ENCODE measurements at places on chromosomes 2 and 18.

DNA sequence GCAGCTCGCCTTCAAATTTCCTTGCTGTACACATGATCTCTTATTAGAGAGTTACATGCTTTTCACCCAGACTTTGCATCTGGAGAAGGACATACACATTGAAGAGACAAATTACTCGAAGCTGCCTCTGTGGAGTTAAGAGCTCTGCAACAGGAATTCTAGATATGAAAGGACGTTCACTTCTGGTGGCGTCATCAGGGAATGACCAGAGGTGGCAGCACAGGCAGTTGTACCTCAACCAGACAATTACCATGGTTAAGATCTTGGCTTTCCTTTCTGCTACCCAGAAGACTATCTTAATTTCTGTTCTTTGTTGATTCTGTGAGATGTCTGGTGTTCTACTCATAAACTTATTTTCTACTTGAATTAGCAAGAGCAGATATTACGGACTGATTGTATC, 39.1 kb upstream of the MC4R start:
- DNase-seq = peak; percentile 70

DNA sequence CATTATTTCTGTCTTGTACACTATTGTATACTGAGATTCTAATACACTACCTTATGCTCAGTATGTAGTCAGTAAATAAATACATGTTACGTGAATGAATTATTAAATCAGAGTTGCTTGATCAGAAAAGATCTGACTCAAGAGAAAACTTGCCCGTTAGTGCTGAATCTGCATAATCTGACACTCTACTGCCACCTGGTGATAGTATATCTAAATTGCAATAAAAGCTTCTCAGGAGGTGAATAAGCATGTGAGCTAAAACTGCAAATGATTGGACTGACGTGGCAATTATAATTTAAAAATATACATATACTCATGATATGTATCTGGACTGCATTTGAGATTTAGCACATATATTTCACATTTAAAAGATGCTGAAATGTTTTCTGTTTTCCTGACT, 70.4 kb downstream of the KIAA1328 start:
- peak; percentile 68 for DNase-seq

GRCh38 chr2:222525811-222526210, 101.5 kb downstream of the SGPP2 start:
- no peak for DNase-seq

- no peak for DNase-seq
These were observed 13.0 kb downstream of the CXCR4 start for GRCh38 chr2:136104977-136105376.

DNA sequence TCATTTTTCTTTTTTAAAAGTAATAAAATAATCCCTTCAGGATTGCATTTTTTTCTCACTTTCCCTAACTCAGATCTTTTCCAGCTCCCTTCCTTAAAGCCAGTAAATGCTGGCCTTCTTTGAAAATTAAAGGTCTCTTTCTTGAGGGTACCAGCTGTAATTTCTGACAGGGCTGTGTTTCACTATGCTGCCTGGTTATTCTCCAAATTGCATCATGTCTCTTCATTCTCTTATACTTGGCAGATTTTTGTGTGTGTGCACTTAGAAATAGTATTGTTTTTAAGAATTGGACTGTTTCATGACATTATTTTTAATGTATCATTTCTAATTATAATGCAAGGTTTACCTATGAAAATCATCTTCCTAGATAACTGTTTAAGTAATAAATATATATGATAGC, 72.0 kb upstream of the EPB41L5 start:
- DNase-seq = no peak

DNA sequence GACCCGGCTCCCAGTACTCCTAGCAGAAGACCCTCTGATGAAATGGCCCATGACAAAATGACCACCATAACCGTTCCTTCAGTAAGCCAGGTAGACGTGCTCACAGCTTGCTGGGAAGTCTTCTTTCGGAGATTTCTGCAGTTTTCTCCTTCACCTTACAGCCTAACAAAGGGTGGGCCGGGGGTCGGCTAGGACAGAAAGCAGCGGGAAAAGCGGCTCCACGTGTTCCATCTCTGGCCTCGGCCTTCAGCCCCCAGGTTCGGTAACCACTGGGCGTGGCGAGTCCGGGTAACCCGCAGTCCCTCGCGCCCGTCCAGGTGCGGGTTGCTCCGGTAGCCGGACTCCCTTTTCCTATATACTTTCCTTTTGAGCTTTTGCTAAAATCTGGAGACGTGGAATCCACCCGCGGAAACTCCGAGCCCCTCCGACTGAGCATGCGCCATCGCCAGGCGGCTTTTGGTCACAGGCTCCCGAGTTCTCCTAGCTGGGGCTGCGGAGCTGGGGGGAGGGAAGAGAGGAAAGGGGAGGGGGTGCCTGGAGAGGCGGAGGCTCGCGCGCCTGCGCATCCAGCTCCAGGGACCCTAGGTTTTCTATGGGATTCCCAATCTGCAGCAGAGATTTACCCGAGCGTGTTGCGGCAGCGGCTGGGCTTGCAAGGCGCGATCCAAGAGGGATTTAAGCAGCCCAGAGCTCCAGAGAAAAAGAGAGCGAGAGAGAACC, at the start of gene VSNL1:
Gene VSNL1, plus strand, starts transcription at position 604 of the 720 bp plus-strand sequence. CDS start 51,379 bp downstream, outside the sequence.
- peak; percentile 94 for DNase-seq

GRCh38 chr2:100643906-100644501, 81.2 kb downstream of the PDCL3 start:
- DNase-seq = no peak

- DNase-seq = no peak
These were observed 169.4 kb downstream of the NEDD4L start for GRCh38 chr18:58213440-58213839.

DNA sequence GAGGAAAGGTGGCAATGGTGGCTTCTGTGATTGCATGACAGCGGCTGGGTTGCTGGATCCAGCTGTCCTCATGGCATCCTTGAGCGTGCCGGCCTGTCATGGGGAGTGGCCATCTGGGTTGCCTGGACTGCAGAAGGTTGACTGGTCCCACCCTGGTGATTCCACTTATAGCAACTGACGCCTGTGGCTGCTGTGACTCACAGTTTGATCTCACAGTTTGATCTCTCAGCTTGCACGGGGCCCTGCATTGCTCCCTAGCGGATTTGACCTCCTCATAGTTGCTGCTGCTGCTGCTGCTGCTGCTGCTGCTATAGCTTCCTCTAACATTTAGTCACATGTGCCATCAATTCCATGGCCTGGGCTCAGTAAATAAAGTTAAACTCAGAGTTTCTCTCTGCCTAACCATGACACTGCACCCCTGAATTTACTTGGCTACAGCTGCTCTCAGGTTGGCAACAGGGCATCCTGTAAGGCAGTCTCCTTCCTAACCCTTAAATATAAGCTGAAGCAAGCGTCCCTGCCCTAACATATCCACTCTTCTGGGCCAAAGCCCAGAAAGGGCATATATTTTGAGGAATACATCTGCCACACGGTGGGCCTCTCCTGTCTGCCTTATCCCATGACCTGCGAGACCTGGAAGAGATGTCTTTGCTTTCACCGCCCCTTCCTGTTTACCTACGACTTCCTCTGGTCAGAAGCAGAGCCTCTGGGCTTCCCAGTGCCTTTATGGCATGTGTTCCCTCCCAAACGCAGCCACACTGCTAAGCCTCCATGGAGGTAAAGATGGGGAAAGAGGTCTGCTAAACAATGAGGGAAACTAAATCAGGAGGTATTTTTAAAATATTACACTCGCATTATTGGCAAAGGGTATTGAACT, 37.8 kb upstream of the CCDC150 start:
- DNase-seq = no peak

DNA sequence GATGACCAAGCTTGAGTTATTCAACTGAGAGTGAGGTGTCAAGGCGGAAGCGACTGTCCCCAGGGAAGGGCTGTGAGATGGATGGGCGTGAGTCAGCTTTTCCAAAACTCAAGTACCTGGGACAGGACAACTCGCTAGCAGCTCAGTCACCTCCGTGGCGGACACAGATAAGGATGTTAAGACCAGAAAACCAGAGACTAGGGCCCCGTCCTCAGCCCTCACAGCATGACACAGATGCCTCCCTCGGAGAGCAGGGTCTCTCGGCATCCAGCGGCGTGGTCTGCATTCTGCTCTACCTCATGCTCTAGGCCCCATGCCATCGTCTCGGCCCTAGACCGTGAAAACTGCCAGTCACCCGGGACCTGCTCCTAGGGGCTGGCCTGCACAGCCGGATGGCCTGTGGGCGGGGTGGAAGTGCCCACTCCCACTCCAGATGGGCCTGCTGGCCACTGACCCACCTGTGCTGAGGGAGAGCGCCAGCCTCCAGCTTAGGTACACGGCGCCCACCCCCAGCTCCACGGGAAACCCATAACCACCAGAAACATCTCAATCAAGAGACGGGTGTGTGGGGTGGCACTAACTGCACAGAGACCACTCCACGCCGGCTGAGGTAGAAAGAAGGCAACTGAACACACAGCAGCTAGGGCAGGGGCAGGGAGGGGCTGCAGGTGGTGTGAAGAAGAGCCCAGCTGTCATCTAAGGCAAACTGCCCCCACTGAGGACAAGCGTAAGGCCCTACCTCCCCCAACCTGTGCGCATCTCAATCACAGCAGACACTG, 39.8 kb downstream of the ANO7 start:
- DNase-seq = no peak
